Fibroblast of mammary gland (primary cell): ENCODE measurements at places on chromosomes 1 and 21.

GRCh38 chr1:117318426-117318825 is 48.8 kb upstream of the MAN1A2 start:
- DNase-seq = no peak

DNA sequence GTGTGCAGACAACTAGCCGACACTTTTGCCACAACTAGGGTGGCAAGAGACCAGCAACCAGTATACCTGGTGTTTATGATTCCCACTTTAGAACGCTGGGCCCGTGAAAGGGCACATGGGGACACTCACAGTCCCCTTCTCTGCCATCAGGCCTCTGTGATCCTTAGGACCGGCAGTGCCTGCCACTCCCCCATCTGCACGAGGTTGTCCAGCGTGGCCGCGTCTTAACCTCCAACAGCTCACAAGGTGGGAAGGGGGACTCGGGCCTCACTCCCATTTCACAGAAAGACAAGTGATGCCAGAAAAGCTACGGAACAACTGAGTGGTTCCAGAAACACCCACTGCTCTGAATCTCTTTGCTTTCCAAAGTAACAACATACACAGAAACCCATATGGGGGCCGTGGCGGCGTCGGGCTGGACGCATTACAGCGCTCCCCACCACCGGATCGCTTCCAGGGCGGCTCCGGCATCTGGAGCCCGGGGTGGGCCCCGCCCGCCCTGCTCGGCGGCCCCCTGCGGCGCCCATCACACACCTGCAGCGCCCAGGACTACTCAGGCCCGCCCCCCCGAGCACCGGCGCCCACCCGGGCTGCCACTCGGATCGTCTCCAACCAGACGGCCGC is 1.0 kb downstream of the ZNF496 start:
- DNase-seq = no peak

DNA sequence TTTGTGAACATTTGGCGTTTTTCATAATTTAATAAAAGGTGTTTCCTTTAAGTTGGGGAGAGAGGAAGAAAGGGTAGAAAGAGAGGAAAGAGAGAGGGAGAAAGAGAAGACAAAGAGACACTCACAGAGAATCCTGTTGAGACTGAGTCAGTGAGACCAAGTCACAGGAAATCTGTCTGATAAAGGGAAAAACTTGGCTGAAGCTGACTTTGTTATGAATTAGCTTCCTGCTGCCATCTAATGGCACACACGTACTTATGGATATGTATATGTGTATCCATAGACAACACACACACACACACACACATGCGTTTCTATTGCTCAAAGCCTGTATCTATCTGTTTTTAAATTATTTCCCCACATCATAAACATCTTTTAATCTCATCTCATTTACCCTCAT is 42.5 kb upstream of the DISC1 start:
- DNase-seq = peak; percentile 80

DNA sequence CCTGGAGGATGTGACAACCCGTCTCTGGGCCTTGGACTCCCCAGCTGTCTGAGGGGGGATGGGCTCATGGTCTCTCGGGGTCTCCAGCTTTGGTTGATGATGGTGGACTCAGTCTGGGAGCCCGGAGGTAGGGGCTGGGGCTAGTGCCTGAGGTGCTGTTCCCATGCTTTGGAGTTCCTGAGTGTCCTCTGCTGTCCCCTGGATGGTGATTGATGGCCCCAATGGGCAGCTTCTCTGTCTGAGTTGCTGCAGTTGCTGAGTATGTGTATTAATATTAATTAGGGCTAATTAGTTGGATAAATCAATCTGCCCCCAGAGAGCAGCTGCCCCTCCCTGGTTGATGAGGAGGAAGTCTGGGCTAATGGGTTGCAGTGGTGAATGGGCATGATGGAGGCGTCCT is 30.6 kb downstream of the FAAH start:
- DNase-seq = no peak

- DNase-seq = no peak
Observed at GRCh38 chr1:224751624-224752311, 135.7 kb downstream of the CNIH3 start.

DNA sequence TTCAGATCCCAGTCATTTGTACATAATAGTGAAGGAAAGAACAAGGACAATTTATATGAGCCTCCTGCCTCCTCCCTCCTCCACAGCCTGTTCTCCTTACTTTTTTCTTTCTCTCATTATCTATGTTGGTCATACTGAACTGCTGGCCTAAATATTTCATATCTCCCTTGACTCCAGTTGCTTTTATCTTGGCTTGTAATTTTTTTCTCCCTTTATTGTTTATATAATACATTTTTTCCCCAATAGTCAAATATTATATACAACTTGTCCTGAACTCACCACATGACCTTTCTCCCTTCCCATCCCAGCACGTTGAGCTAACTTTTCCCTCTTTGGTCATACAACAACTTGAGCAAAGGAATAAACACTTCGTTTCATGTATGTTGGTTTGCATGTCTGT is 752.1 kb downstream of the LTN1 start:
- no peak for DNase-seq

DNA sequence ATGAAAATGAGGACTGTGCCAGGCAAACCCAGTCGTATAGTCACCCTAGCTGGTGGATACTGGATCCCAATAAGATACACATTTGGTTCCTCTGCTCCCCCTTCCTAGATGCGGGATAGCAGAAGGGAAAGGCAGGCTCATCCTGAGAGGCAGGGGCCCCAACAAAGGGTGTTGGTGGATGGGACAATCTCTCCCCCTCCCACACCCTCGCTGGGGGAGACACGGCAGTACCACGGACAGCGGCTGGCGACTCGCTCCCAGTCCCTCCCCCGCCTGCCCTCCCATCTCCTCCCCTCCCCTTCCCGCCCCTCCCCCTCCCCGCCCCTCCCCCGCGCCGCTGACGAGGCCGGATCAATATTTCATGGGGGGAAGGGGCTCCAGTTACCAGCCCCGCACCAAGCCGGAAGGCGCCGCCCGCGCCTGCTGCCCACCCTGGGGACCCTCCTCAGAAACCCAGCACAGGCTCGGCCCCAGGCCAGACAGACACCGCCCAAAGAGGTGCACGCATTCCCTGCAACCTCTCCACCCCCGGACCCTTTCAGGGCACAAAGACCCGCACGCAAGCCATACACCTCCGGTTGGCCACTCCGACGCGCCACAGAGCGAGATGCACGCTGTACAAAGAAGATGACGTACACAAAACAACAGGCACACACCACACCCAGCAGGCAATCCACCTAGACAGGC is 11.5 kb downstream of the RIMS3 start:
- DNase-seq = no peak

DNA sequence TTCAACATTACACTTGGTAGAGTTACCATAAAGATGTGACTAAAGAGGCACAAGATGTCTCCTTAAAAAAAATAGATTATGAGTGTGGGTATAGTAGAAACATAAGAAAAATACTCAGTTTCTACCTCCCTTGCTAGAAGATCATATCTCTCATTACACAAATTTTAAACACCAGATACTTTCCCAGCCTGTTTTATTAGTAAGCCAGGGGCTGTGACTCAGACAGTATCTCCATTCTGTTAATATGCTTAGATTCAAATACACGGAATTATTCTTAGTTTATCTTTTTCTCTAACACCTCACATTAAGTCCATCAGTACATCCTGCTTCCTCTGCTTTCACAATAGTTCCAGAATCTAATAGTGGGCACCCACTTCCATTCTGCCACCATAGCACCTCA is 561.8 kb upstream of the ADAMTS5 start:
- no peak for DNase-seq

GRCh38 chr1:52127181-52128180 is 14.4 kb upstream of the ZFYVE9 start:
- DNase-seq = peak; percentile 79

- no peak for DNase-seq
Observed at GRCh38 chr1:61279570-61279969, 197.2 kb downstream of the NFIA start.

- DNase-seq = peak; percentile 87
Observed at GRCh38 chr1:1359308-1359663, 931 bp upstream of the MXRA8 start.

DNA sequence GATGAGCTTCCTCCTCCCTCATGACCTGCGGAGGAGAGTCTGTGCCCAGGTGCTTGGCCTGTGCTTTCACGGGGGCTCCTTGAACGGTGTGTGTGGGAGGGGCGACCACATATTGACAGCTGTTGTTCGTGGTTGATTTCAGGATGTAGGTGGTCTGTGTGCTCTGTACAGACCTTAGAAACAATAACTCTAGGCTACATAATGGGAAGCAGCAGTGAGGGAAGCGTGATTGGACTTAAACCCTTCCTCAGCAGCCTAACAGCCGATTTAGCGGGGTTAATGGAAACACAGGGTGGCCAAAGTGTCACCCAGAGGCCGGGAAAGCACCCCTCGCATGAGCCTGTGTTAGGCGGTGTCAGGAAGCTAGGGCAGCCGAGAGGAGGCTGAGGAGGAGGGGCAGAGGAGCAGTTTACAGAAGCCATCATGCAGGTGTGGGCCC is 56.0 kb downstream of the TBCE start:
- no peak for DNase-seq

DNA sequence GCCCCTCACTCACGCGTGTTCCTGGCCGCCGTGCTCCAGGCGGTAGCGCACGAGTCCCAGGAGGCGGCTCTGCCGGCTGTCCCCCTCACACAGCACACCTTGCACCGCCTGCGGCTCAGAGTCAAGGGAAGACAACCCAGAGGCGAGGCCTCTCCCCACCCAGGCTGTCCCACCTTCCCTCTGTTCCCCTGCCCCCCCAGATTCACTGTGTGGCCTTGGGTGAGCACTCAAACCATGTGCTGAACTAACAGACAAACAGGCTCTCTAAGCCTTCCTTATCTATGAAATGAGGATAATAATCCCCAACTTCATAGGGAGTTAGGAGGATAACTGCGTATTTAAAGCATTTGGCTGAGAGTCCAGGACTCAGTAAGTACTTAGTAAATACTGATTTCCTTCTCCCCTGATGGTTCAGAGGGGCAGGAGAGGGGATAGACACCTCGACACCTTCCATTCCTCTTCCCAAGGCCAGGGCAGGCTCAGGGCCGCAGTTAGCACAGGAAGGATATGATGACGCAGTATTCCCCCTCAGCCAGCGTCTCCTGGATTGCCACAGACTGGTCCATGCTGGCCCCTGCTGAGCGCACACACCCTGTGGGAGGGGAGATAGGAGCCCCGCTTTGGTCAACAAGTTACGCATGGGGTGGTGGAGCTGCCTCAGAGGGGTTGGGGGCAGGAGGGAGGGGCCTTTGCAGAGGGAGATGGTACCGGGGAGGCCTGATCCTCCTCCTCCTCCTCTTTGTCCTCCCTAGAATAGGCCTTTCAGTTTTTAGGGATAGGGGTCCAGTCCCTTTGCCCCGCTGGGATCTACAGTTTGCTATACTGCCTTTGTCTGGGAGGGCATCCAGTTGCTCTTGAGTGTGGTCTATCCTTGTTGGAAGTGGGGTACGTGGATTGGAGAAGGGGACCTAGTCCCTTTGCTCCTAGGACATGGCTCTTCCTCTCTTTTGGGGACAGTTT is 830 bp downstream of the INPP5B start:
- DNase-seq = peak; percentile 90

DNA sequence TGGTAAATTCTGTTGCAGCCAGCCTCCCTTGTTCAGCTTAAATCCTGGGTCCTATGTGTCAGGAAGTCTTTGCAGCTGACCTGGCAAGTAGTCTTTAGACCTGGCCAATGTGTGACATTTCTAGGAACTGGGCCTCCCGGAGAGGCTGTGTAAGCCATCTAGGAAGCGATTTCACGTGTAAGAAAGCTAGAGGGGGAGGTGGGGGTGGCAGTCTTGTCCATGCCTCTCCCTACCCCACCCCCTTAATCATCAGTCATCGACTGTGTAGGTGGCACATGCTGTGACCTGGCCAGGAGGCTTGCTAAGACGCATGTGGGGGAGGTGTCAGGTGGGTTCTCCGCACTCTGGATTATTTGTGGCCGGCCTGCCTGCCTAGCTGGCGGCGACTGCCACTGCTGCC is 8.4 kb downstream of the C1orf226 start:
- no peak for DNase-seq

GRCh38 chr1:224800486-224801119 is 128.9 kb upstream of the DNAH14 start:
- DNase-seq = no peak
